Fibroblast of the conjunctiva (primary cell): ENCODE measurements at places on chromosomes 11 and 22.

DNA sequence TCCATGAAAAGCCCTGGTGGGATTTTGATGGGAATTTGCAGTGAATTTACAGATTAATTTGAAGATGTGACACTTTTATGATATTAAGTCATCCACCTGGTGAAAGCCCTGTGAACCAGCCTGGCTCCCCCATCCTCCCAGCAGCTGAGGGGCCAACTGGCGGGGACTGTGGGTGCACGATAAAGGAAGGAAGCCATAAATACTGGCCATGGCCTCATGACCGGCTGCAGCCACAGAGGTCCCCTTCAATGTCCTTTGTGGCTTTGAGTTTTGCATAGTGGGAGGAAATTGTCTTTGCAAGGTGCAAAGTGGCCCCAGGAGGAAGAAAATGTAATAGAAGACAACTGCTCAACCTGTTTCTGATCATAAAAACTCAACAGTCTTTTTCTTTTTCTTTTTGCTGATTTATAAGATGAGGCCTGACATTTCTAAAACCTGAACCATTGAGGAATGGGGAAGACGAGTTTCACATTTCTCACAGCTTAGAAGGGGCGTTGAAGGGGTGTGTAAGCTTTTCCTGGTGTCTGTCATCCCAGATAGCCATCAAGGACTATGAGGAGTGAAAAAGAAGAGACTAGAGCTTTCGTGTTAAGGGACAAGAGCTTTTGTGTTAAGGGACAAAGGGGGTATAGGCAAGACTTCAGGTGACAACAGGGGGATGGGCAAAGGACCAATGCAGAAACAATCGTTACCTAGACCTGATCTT lies 6.3 kb upstream of the NDUFV1 start:
- no peak for DNase-seq

DNA sequence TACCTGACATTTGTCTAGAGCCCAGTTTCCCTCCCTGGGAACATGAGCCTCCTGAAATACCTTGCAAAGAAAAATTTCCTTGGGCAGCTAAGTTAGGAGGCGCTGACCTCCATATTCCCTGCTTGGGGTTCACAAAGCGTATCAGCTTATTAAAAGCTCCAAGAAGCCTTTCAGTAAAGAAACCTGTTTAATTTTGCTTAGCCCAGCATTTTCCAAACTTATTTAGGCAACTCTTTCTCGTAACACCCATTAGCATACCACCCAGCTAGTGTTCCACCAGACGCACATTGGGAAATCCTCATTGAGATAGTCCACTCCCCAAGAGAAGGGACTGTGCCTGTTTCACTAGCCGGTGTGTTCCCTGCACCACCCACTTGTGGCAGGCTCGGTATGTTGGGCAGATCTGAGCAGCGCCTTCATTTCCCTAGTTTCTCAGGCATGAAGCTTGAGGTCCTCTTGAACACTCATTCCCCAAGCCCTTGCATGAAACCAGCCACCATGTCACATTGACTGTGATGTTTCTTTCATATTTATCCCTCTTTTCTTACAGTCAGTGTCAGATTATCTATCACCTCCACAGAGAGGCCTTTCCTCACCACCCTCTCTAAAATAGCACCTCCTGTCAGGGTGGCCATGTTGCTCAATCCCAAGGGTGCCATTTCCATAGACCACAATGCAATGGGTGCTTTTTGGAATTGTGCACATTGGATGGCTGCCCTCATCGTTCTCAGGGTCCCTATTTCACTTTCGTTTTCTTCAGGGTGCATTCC lies 12.5 kb upstream of the ELF5 start:
- no peak for DNase-seq

DNA sequence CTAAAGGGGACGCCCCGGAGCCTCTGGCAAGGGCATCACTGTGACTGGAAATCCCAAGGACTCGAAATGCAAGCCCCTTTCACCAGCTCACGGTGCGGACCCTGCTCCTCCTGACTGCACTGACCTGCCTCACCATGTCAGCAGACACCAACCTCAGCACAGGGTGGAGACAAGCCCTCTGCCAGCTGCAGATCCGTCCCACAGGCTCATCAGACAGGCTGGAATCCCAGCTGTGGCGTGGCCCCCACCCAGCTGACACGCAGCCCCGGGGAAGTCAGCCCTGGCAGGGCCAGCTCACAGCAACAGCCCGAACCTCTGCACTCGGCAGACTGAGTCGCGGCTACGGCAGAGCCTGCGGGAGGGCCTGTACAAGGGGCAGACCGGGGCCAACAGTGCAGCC lies 36.8 kb downstream of the BRD1 start:
- DNase-seq, result no peak

DNA sequence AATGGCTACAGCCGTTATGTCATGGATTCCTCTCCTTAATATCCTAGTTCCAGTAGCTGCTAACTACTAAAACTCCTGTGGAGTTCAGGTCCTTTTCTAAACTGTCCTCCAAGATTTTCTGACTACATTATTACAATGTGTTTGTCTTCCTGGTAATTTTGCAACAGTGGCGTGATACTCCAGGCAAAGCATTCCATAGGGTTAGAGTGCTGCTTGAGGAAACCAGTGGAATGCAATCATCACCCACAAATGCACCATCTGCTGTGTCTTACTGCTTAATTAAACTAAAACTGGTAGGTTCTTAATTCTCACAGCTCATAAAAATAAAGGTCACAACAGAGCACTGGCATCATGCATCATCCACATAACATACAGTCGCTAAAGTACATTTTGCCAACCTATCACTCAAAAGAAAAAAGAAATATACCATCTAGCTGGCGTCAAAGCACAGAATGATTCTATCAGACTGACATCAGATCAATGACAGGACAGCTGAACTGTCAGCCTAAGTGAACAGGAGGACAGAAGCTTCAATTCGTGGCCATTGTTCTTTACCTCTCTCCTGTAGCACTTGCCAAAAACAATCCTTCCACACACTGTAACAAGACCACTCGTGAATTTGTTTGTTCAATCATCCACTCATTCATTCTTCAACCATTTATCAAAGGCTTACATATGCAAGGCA lies 182.5 kb downstream of the CADM1 start:
- no peak for DNase-seq

GRCh38 chr22:44409211-44409973 lies 88.6 kb downstream of the RTL6 start:
- DNase-seq, result no peak

DNA sequence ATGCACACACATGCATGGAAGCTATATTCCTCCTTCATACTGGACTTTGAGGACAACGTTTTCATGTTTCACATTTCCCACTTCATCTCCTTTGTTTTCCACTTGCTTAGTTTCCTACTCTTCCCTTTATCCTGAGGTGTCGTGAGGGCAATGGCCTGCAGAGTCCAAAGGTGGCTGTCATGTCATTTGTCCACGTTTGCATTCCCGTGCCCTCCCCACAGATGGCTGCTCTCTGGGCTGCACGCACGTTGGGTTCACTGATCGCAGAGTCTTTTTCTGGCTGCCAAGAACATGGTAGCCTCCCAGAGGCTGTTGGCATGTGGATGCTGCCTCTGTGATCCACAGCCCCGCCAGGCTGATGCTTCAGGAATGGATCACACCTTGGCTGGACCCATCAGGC lies 256.0 kb downstream of the ST3GAL4 start:
- no peak for DNase-seq
